ENCODE measurements at places on chromosomes 6 and 20. TPM values are rescaled to one million over a fixed set of nuclear protein-coding genes. Genes with fewer than 3 reads are reported as not detected.

Gene ACTL10
- 1.7 TPM for total RNA-seq

Gene PSORS1C1
- total RNA-seq, result not detected

Gene MOXD1
- total RNA-seq, result 3.7 TPM

Gene ELOVL4
- total RNA-seq, result 9.1 TPM

Gene SLC35D3
- 0.41 TPM for total RNA-seq

Gene HLA-DQB2
- not detected for total RNA-seq

Gene AGER
- 11.1 TPM for total RNA-seq
